Activated CD4-positive, alpha-beta memory T cell treated with anti-CD3 and anti-CD28 coated beads, Interleukin-2, amount 10 ng/mL, durations not matched to agents 7 days and 5 days (primary cell): ENCODE measurements at places on chromosomes 6 and 20.

GRCh38 chr6:42661540-42662153, 60.8 kb downstream of the PRPH2 start:
- H3K27ac ChIP-seq = no peak overlapping the region
- peak; percentile 86 for DNase-seq
- no peaks in the 10 kb centered on the region for H3K27me3 ChIP-seq
- H3K4me3 ChIP-seq = no peak overlapping the region
- H3K4me1 ChIP-seq = peaks cover 1% of the 10 kb centered on the region

DNA sequence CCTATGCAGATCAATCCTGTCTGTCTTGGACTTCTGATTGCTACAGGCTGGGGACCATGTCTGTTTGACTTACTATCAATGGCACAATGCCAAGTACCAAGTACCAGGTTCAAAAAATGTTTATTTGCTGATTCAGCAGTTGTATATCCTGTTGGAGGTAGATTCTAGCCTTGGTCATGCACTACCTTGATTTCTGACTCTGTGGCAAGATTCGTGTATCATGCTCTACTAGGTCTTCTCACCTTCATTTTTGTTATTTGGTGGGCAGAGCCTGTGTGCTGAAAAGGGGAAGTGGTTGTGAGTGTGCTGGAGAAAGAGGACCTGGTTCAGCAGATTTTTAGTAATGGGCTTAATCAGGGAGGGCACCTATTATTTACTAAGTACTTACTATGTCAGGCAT, 192.4 kb upstream of the MYLIP start:
- H3K4me3 ChIP-seq = no peak overlapping the region
- H3K36me3 ChIP-seq = no peaks in the 10 kb centered on the region
- no peak for DNase-seq
- peaks cover 5% of the 10 kb centered on the region for H3K27me3 ChIP-seq
- H3K27ac ChIP-seq = no peak overlapping the region

DNA sequence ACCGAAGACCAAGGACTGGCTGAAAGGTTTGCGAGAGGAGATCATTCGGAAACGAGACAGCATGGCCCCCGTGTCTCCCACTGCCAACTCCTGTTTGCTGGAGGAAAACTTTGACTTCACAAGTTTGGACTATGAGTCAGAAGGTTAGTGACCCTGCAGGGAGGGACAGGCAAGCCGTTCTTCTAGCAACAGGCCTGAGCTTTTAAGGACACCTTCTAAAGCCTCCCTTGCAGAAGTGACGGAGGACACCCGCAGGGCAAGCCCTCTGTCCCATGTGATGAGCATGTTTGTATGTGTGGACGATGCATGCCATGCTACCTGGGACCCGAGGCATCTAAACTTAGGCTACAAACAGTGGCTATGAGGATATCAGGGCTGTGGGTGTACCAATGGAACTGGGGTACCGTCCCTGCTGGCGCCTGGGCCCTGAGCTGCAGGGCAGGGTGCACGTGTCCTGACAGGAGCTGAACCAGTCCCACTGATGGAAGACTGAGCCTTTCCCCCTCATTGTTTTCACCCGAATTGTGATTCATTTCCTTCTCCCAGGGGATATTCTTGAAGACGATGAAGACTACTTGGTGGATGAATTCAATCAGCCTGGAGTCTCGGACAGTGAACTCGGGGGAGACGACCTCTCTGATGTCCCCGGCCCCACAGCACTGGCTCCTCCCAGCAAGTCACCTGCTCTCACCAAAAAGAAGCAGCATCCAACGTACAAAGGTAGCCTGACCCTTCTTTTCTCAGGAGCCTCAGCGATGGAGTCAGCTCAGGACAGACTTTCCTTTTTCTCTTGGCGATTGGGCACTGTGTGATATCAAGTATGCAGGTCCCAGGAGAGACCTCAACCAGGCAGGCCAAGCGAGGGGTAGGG, 84.4 kb downstream of the SERAC1 start:
- no peak overlapping the region for H3K4me3 ChIP-seq
- peaks cover 68% of the 10 kb centered on the region for H3K36me3 ChIP-seq
- no peak overlapping the region for H3K27ac ChIP-seq

DNA sequence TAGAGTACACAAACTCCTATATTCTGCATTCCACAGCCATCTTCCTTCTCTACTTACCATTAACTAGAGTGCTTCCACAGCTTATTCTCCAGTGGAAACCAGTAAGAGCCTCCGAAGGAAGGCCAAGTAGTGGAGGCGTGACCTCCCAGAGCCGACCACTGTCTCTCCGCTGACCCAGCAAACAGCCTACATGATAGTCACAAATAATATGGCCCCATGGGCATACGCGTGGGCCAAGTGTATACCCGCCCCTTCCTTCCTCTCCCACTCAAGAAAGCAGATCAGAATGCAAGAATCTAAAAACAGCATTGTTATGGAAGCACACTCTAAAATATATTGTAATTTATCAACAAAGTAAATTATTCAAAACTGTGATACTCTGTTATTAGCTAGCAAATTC, 526.6 kb upstream of the JARID2 start:
- H3K4me1 ChIP-seq = peaks cover 59% of the 10 kb centered on the region
- DNase-seq = no peak
- no peak overlapping the region for H3K4me3 ChIP-seq
- H3K27me3 ChIP-seq = no peaks in the 10 kb centered on the region

- H3K36me3 ChIP-seq = no peaks in the 10 kb centered on the region
- no peak overlapping the region for H3K27ac ChIP-seq
- DNase-seq = no peak
- H3K4me1 ChIP-seq = no peaks in the 10 kb centered on the region
- no peaks in the 10 kb centered on the region for H3K27me3 ChIP-seq
Observed at GRCh38 chr20:54642864-54643667, 167.7 kb downstream of the DOK5 start.

DNA sequence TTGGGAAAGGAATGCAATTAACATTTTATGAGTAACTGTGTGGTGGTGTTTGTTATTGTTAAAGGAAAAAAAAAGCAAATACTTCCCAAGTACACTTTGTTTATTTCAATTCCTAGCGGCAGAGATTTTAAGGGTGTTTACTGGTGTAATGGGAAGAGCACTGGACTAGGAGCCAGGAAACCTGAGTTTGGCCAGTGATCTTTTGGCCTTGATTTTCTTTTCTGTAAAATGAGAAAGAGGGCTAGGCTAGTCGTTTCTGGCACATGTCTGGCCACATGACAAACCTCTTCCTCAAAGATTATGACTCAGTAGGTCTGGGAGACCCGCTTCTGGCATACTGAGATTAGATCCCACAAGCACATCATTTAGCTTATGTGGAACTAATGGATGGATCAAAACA, 428.1 kb upstream of the NOX3 start:
- H3K27me3 ChIP-seq = no peaks in the 10 kb centered on the region
- H3K4me1 ChIP-seq = peaks cover 9% of the 10 kb centered on the region
- no peak overlapping the region for H3K27ac ChIP-seq
- DNase-seq = no peak
- no peak overlapping the region for H3K4me3 ChIP-seq

GRCh38 chr20:16042731-16043130, 530.5 kb downstream of the KIF16B start:
- no peaks in the 10 kb centered on the region for H3K36me3 ChIP-seq
- no peaks in the 10 kb centered on the region for H3K4me1 ChIP-seq
- DNase-seq = no peak
- no peaks in the 10 kb centered on the region for H3K27me3 ChIP-seq

DNA sequence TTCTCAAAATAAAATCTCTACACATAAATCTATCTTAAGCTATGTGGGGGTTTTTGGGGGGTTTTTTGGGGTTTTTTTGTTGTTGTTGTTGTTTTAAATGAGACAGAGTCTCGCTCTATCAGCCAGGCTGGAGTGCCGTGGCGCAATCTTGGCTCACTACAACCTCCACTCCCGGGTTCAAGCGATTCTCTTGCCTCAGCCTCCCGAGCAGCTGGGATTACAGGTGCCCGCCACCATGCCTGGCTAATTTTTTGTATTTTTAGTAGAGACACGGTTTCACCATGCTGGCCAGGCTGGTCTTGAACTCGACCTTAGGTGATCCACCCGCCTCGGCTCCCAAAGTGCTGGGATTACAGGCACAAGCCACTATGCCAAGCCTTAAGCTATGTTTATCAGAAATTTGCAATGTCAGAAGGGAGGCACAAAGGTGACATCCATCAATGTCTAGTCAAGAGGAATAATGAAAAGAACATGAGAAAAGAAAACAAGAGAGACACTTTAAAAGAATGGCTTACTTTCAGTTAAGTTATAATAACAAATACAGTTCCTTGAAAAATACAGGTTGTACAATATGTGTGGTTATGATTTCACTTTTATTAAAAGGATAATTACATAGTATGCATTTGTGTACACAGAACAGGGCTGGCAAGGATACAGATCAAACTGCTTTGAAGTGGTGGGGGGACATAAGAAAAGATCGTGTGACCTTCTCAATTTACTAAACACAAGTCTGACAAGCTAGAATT, 28.6 kb downstream of the SLC23A2 start:
- peak overlapping the region; percentile 45 for H3K4me3 ChIP-seq
- H3K27ac ChIP-seq = peak overlapping the region; percentile 74
- H3K27me3 ChIP-seq = no peaks in the 10 kb centered on the region
- H3K36me3 ChIP-seq = peaks cover 7% of the 10 kb centered on the region
- peaks cover 16% of the 10 kb centered on the region for H3K4me1 ChIP-seq

DNA sequence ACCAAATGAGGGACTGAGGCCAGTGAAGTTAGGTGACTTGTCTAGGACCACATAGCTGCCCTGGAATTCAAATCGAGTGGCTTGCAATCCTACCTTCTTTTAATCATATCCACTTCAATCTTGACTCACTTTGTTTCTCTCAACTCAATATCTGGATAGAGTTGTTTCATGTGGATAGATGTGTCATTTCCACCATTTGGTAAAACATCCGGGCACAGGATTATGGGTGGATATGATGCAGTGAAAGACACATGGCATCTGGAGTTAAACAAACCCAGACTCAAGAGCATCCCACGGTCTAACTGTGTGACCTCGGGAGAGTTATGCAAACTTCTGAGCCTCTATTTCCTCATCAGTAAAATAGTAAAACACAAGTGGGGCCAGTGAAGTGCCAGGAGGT, 103.6 kb upstream of the CNKSR3 start:
- no peaks in the 10 kb centered on the region for H3K36me3 ChIP-seq
- H3K4me3 ChIP-seq = no peak overlapping the region
- DNase-seq = no peak
- H3K4me1 ChIP-seq = no peaks in the 10 kb centered on the region
- peaks cover under 1% of the 10 kb centered on the region for H3K27me3 ChIP-seq

DNA sequence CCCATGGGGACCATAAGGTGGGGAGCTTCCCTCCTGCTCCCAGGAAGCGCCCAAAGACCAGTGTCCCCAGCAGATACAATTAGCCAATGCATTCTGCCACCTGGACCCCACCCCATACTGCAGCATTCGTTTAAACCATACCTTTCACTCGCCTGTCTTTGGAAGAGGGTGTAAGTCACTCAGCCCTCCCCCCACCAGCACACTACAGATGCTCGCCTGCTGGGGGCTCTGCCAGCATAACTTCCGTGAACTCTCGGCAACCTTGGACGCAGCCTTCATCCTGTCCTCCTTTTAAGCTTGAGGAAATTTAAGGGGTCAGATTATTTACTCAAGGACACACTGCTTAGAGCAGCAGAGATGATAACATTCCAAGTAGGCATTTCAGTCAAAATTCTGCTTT, 94.4 kb upstream of the NAA20 start:
- DNase-seq = no peak
- no peaks in the 10 kb centered on the region for H3K4me1 ChIP-seq
- no peak overlapping the region for H3K4me3 ChIP-seq
- H3K27me3 ChIP-seq = peaks cover 3% of the 10 kb centered on the region
- no peaks in the 10 kb centered on the region for H3K36me3 ChIP-seq
- H3K27ac ChIP-seq = no peak overlapping the region

- no peak for DNase-seq
- no peak overlapping the region for H3K27ac ChIP-seq
- no peaks in the 10 kb centered on the region for H3K27me3 ChIP-seq
- no peaks in the 10 kb centered on the region for H3K36me3 ChIP-seq
Observed at GRCh38 chr6:55777469-55777868, 97.9 kb downstream of the BMP5 start.

GRCh38 chr6:148747145-148747470, 278 bp downstream of the UST start:
- H3K36me3 ChIP-seq = no peaks in the 10 kb centered on the region
- H3K4me3 ChIP-seq = peak overlapping the region; percentile 67
- no peak overlapping the region for H3K27ac ChIP-seq

DNA sequence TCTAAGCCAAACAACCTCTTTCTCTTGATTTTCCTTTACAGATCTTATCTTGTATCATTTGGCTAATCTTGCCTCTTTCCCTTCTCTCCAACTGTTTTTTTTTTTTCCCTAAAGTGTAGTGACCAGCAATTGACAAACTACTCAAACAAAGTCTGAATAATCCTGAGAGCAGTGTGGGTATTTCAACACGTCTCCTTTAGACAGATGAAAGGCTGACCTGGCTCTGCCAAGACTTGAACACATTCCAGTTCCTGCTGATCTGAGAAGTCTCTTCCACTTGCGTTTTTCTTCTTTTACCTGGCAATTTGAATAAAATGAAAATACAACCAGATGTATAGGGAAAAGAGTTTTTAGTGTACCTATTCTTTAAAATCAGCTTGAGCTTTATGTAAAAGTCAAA, 168.4 kb downstream of the GJA10 start:
- peaks cover 27% of the 10 kb centered on the region for H3K36me3 ChIP-seq
- H3K4me3 ChIP-seq = no peak overlapping the region
- no peak for DNase-seq
- no peaks in the 10 kb centered on the region for H3K27me3 ChIP-seq
- H3K4me1 ChIP-seq = peaks cover 10% of the 10 kb centered on the region

DNA sequence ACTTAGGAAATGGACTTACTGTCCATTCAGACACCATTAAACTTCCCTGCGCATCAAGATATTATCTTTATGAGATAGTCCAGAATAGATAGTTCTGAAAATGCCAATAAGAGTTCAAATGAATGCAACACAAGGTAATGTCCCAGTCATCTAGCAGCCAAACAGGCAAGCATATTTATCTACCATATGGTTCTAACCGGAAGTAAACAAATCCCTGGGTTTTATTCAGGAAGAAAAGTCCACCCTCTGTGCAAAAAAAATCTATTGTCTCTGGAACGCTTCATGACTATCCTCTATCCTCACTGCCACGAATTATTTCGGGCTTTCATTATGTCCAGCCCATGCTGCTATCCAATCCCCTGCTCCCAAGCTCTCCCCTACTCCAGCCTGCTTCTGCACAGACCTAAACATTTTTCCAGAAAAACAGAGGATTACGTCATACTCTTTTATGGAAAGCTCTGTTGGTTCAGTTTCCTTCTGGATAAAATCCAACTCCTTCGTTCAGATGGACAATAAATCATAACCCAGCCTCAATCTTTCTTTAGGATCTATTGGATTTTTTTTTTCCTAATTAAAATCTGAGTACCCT, 11.4 kb downstream of the PPIL6 start:
- H3K36me3 ChIP-seq = no peaks in the 10 kb centered on the region
- H3K27ac ChIP-seq = no peak overlapping the region
- no peak overlapping the region for H3K4me3 ChIP-seq
- peaks cover 9% of the 10 kb centered on the region for H3K27me3 ChIP-seq
- no peaks in the 10 kb centered on the region for H3K4me1 ChIP-seq

GRCh38 chr20:40869218-40870147, 159.1 kb upstream of the TOP1 start:
- no peaks in the 10 kb centered on the region for H3K27me3 ChIP-seq
- H3K4me3 ChIP-seq = no peak overlapping the region
- DNase-seq = no peak
- no peaks in the 10 kb centered on the region for H3K36me3 ChIP-seq
- H3K27ac ChIP-seq = no peak overlapping the region
- H3K4me1 ChIP-seq = no peaks in the 10 kb centered on the region

- no peak overlapping the region for H3K4me3 ChIP-seq
- peaks cover 8% of the 10 kb centered on the region for H3K27me3 ChIP-seq
- H3K4me1 ChIP-seq = peaks cover 24% of the 10 kb centered on the region
- H3K27ac ChIP-seq = no peak overlapping the region
Observed at GRCh38 chr20:17499041-17499440, 32.1 kb downstream of the BFSP1 start.
